Stimulated activated CD8-positive, alpha-beta memory T cell treated with anti-CD3 and anti-CD28 coated beads, Interleukin-4, amount 100 ng/mL, for 4 hours (primary cell): ENCODE measurements at places on chromosomes 12 and 14.

DNA sequence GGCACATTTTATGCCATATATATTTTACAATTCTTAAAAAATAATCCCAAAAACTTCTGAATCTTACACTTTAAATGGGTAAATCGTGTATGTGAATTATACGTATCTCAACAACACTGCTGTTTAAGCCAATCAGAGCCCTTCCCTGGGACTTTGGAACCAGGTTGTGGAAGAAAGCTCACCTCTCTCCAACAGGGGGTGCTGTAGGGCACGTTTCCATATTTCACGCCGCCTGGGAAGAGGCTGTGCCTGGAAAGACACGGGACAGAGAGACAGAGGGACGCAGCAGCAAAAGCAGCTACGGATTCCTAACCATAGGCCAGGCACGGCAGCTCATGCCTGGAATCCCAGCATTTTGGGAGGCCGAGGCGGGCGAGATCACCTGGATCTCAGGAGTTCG is 29.4 kb upstream of the FBRSL1 start:
- no peak for DNase-seq

DNA sequence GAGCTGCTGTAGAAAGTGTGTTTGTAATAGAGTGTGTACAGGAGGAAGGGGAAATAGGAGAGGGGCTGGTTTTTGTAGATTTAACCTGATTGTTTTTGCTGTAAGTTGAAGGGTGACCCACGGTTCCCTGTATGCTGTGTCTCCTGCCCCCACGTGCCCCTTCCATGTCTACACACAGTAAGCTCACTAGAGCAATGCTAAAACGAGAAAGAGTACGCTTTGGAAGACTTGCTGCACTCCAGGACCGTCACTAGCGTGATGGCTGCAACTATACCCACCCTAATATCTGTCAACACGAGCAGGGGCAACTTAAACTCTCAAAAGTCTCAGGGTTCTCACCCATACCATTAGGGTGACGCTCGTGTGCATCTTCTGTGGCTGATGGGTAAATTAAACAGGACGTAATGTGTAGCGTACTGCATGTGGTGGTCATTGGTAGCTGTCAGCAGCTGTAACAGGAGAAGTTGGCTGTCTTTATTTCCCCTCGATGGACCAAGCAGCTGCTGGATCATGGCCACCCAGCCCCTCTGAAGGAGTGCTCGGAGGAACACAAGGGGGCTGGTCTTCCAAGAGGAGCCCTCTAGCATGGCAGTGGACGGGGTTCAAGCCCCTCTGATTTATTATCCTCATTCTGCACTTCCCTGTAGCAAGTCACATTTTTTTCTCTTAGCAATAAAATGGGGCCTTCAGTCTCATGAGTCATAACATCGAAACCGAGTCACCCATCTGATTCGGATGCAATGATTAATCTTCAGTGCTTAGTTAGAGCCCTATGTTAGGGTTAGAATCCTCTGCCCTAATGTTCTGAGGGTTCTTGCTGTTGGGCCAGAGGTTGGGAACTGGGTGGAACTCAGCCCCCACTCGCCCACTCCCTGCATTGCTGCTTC is 14.0 kb downstream of the CCND2 start:
- no peak for DNase-seq

GRCh38 chr12:96434107-96434506 is 33.9 kb upstream of the CDK17 start:
- peak; percentile 46 for DNase-seq

- no peak for DNase-seq
These were observed 304.1 kb downstream of the ACSS3 start for GRCh38 chr12:81381951-81382350.

DNA sequence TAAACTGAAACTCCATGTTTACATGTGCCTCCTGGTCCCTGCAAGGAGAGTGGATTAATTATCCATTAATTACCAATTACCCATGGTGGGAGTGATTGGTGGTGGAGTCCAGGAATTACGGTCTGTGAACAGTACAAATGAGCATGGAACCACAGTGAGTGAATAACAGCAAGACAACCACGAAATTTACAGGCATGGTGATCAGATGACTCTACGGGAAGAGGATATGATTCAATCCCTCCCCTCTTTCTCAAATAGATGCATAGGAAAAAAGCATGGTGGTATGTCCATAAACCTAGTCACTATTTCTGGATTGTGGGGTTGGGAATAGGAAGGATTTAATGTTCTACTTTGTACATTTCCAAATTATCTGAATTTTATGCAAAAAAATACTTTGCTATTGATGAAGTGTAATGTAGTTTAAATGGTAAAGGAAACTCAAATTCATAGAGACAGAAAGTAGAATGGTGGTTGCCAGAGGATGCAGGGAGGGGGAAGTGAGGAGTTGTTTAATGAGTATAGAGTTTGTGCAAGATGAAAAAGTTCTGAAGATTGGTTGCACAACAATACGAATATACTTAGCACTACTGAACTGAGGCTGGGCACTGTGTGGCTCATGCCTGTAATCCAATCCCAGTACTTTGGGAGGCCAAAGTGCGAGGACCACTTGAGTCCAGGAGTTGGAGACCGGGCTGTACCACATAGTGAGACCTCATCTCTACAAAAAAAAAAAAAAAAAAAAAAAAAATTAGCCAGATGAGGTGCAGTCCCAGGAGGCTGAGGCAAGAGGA is 41.2 kb upstream of the C12orf75 start:
- no peak for DNase-seq

GRCh38 chr12:50614167-50614759 is 109.5 kb downstream of the DIP2B start:
- no peak for DNase-seq

GRCh38 chr12:93612776-93613175 is 40.3 kb downstream of the SOCS2 start:
- DNase-seq, result no peak
